ENCODE measurements at places on chromosomes 6 and 20.

DNA sequence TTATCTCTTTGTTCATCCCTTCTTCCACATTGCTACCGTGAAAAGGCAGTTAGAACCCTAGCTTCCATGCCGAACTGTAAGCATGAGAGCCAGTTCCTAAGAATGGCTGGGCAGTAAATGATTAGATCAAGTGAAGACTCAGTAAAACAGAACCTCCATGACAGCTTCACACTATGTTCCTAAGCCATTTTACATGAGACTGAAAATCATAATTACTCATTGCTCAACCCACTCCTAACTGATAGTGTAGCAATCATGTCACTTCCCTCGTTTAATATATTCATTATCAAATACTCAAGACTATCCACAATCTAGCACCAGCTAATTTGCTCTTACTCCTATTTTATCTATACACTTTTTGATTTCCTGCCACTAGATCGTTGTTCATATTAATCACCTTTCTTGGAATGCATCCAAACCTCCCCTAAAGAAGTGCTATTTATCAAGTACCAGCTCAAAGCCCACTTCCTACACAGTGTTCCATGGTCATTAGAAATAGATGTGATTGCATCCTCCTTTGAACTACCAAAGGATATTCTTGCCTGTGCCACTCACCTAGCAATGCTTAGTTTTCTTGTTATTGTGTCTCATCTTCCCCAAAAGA lies 6.0 kb downstream of the TMEM30A start:
- no peak for DNase-seq

GRCh38 chr6:158316022-158316421 lies 3.8 kb downstream of the TULP4 start:
- no peak for DNase-seq

DNA sequence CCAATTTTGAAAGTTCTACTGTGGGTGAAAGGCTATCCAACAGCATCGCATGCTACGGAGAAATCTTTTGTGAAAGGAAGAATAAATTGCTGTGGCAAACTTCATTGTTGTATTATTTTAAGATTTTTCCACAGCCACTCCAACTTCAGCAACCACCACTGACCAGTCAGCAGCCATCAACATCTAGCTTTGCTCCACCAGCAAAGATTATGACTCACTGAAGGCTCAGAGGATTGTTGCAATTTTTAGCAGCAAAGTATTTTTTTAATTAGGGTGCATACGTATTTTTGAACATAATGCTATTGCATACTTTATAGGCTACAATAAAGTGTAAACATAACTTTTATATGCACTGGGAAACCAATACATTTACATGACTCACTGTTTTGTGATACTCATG lies 493.5 kb downstream of the TFAP2A start:
- DNase-seq: no peak

DNA sequence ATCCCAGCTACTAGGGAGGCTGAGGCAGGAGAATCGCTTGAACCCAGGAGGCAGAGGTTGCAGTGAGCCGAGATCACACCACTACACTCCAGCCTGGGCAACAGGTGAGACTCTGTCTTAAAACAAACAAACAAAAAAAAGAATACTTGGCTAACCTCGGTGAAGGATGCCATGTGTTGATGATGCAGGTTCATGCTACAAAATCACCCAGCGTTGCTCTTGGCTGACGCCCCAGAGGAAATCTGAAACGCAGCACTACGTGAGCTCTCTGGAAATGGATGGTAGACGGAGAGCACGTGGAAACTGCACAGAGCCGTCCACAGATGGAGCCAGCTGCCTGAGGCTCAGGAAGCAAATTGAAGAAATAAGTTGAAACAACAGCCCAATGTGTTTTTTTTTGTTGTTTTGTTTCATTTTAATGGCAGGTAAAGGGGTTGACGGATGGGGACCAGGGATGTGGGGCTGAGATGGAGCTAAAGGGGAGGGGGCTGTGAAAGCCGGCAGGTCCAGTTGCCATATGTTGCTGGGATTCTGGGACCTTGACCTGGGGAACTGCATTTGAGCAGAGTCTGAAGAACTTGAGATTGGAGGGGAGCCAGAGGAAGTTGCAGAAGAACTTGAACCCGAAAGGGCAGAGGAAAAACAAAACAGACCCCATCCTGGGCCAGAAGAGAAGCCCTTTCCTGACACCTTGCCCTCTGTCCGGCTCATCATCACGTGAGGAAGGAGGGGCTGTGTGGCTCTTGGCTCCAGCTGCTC lies 12.8 kb upstream of the MANBAL start:
- DNase-seq: no peak

DNA sequence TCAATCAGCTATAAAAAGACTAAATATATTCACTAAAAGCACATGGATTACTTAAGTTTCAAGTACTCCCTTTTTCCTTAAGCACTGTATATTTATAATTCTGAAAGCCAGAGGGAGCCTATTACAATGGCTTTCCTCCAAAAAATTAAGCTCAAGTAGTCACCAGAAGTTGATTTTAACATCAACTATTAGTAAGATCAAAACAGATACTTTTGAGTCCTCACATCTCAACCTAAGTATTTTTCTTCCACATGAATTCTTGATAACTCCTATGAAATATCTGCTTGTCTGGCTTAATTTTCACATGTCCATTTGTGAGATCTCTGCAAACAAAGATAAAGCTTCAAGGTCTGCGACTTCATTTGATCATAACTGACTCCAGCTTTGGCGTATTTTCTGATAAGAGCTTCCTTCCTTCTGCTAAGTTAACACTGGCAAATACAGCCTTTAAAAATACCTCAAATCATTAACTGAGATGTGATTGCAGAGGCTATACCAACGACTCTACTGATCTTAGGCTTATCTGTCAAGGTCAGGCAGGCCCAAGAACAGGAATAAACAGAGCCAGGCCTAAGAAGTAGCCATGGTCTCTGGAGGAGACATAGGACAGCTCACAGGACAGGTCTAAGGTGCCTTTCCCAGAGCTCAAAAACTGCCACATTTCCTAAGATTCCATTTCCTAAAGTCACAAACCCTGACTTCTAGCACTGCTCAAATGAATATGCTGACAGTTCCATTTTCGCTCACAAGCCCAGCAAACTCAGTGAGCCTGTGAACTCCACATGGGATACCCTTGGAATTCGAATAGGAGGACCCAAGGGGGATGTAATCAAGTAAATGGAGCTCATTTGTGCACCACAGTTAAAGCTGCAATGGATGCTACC lies 10.0 kb downstream of the SNX5 start:
- DNase-seq: no peak

DNA sequence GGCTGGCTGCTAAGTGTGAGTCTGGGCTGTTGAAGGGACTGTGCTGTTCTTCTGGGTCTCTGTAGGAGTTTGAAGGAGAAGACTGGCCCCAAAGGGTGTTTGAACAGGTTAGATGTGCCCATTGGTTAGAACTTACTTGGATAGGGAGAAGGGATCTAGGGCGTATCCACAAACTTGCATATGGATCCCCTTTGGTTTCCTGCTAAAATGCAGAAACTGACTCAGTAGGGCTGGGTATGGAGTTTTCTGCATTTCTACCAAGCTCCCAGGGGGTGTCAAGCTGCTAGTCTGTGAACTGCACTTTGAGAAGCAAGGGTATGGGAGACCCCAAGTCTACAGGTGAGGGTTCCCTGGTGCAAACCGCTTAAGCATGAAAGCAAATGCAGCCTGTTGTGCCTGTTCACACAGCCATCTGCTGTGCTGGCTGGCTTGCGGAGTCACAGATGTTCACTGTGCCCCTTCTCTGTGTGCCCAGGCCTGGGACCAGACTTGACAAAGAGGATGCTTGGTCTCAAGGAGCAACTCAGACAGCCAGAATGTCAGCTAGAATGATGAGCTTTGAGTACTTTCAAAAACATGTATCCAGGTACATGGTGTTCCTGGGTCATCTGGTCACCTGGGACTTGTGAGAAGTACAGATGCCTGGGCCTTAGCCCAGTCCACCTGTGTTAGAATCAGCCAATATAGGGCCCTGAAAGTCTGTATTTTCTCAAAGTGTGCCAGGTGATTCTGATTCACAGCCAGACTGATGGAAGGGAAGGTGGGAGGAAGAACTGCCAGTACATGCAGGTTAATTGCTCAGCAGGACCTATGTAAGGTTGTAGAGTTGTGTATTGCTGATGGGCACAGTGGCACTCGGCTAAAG lies 7.4 kb downstream of the PPP1R16B start:
- no peak for DNase-seq

GRCh38 chr20:16147216-16147615 lies 426.0 kb downstream of the KIF16B start:
- DNase-seq: no peak

GRCh38 chr6:152957796-152958195 lies 25.0 kb downstream of the FBXO5 start:
- no peak for DNase-seq

GRCh38 chr6:74574794-74575193 lies 631.1 kb downstream of the COL12A1 start:
- peak; percentile 10 for DNase-seq

Data from T-helper 2 cell (primary cell).